Adrenal gland (tissue), 19 donors: ENCODE measurements at places on chromosomes 3 and 15. TPM values are rescaled to one million over a fixed set of nuclear protein-coding genes. Genes with fewer than 3 reads are reported as not detected.

GRCh38 chr15:66673410-66674322 lies 28.4 kb upstream of the SMAD6 start:
- no peak for DNase-seq

- DNase-seq = no peak
These were observed 27.4 kb upstream of the DLG1 start for GRCh38 chr3:197325773-197326172.

- no peak for DNase-seq
These were observed 103.7 kb upstream of the TPM1 start for GRCh38 chr15:62938825-62939224.

DNA sequence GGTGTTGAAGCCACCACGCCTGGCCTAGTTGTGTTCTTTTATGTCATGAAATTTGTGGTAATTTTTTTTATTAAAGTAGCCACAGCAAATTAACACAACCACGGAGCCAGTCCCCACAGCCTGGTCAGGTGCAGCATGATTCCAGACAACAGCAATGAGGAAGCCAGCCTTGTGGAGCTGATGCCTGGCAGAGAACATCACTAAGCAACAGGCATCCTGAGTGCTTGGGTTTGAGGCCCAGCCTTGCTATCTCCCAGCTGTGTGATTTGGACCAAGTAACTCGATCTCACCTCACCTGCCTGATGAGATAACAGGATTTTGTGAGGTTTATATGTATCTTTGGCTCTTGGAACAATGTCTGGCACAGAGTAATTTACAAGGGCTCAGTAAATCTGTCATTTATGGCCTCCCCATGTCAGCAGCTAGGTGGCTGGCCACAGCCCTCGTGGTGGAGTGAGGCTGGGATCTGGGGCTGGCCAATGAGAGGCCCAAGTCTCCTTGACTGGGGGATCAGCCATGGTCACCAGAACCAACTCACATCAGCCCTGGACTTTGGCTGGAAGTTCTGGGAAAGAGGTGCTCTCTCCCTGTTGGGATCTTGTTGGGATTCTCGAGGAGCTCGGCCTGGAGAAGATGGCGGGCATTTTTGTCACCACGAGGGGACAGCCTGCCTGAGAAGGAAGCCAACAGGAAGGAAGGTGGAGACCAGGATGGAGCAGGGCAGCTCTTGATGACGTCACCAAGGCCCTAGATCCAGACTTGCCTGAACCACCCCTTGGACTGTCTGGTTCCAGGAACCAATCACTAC lies 22.8 kb upstream of the FLNB start:
- no peak for DNase-seq

Gene TBC1D2B
- polyA plus RNA-seq = 24.5 TPM

Gene ALDH1L1
- polyA plus RNA-seq = 34.0 TPM

Gene CFAP44
- 2.0 TPM for polyA plus RNA-seq

Gene BCL6
- 34.5 TPM for polyA plus RNA-seq
